Right atrium auricular region (tissue), 2 donors: ENCODE measurements at places on chromosomes 13 and 19. TPM values are rescaled to one million over a fixed set of nuclear protein-coding genes. Genes with fewer than 3 reads are reported as not detected.
A peak's percentile ranks its signal among the peaks of the same experiment; 100 is the strongest.

- peaks cover 12% of the 10 kb centered on the region for H3K4me1 ChIP-seq
- H3K27me3 ChIP-seq = no peaks in the 10 kb centered on the region
- no peaks in the 10 kb centered on the region for H3K36me3 ChIP-seq
Observed at GRCh38 chr13:43132257-43132656, 108.9 kb downstream of the DNAJC15 start.

DNA sequence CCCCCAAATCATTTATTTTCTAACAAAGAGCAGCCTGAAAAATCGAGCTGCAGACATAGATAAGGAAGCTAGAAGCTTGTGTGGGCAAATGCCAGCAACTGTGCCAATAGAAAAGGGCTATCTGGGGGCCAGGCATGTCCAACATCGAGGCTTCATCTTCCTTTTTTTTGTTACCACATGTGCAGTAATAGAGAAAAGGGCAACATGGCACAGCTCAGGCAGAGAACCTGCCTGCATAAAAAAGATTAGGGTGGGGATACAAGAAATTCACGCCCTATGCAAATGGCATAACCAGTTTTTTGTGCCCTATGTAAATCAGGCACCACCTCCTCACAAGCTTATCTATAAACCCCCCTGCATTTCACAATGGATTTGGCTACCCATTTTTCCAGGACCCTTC, 60.4 kb upstream of the ABCC4 start:
- H3K4me1 ChIP-seq = no peaks in the 10 kb centered on the region
- H3K27me3 ChIP-seq = no peaks in the 10 kb centered on the region
- no peak for DNase-seq
- no peak overlapping the region for H3K4me3 ChIP-seq
- H3K36me3 ChIP-seq = no peaks in the 10 kb centered on the region

- H3K4me1 ChIP-seq = peaks cover 3% of the 10 kb centered on the region
- peaks cover 1% of the 10 kb centered on the region for H3K27me3 ChIP-seq
- no peak within 1 kb of the TSS for H3K4me3 ChIP-seq
- no peaks in the 10 kb centered on the region for H3K36me3 ChIP-seq
Observed at GRCh38 chr19:6481541-6482342, at the start of gene DENND1C. TSS of gene DENND1C (minus strand) at chr19:6481787. CDS start at chr19:6481695, 92 bp downstream.

GRCh38 chr13:67914535-67914934, 684.4 kb upstream of the PCDH9 start:
- H3K4me1 ChIP-seq = no peaks in the 10 kb centered on the region
- H3K27me3 ChIP-seq = no peaks in the 10 kb centered on the region
- no peak overlapping the region for H3K27ac ChIP-seq
- no peak for DNase-seq
- H3K36me3 ChIP-seq = no peaks in the 10 kb centered on the region
- no peak overlapping the region for H3K4me3 ChIP-seq

- peaks cover 24% of the 10 kb centered on the region for H3K4me1 ChIP-seq
- H3K36me3 ChIP-seq = no peaks in the 10 kb centered on the region
- H3K27ac ChIP-seq = peak overlapping the region; percentile 87
- DNase-seq = no peak
- no peaks in the 10 kb centered on the region for H3K27me3 ChIP-seq
- H3K4me3 ChIP-seq = peak overlapping the region; percentile 94
Observed at GRCh38 chr13:42270857-42271215, 1.1 kb upstream of the AKAP11 start.

- H3K27me3 ChIP-seq = no peaks in the 10 kb centered on the region
- no peak overlapping the region for H3K27ac ChIP-seq
- DNase-seq = no peak
- H3K36me3 ChIP-seq = peaks cover 6% of the 10 kb centered on the region
Observed at GRCh38 chr19:46410205-46411087, 2.9 kb downstream of the CCDC8 start.

- H3K36me3 ChIP-seq = no peaks in the 10 kb centered on the region
- no peak overlapping the region for H3K4me3 ChIP-seq
- peaks cover 5% of the 10 kb centered on the region for H3K4me1 ChIP-seq
- DNase-seq = no peak
Observed at GRCh38 chr19:40395956-40396355, 6.0 kb upstream of the HIPK4 start.

DNA sequence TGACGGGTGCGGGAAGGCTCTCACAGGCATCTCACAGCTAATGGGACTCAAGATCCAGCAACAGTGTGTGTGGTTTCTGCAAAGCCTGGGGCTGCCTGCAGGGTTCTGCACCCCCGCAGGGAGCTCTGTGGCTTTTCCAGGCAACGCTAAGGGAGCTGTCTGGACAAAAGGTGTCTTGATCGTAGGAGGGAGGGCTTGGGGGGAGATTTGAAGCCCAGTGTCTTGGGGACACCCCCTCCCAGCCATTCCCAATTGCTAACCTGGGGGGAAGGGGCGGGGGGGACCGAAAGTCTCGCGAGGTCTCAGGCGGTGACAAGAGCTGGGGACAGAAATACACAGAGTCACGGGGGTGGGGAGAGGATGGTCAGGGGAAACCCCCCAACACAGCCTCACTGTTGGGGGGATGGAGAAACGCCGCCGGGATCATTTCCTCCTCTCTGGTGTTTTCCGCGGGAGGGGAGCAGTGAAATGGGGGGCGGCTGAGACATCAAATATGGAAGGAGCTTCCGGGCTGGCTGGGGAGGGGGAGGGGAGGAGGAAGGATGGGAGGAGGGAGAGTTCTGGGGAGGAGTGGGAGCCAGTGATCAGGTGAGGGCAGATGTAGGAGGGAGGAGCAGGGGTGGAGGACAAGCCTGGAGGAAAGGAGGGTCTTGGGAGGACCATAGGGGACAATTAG, 13.3 kb downstream of the KCNC3 start:
- DNase-seq = no peak
- H3K4me3 ChIP-seq = peak overlapping the region; percentile 29
- no peaks in the 10 kb centered on the region for H3K4me1 ChIP-seq
- no peak overlapping the region for H3K27ac ChIP-seq
- H3K36me3 ChIP-seq = no peaks in the 10 kb centered on the region
- H3K27me3 ChIP-seq = peaks cover 32% of the 10 kb centered on the region

Gene TEKTIP1
- not detected for total RNA-seq
